ENCODE measurements at places on chromosomes 6 and 20.

DNA sequence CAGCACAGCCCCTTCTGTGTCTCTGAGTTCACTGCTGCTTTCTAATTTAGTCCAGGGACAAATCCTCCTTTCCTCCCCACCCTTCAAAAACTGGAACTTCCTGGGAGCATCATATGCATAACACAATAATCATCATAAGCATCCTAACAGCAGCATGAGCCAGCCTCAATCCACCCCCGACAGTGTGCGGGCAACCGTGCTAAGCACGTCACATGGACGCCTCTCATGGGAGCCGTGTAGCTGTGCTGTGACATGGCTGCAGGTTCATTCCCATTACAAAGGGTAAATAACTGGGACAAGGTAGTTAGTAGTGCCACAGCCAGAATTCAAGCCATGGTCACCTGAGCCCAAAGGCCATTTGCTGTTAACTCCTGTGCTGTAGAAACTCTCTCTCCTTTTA lies 24.5 kb upstream of the ULBP3 start:
- no peak for DNase-seq

- DNase-seq, result no peak
Measured at GRCh38 chr20:22052025-22052650, 346.7 kb downstream of the PAX1 start.

DNA sequence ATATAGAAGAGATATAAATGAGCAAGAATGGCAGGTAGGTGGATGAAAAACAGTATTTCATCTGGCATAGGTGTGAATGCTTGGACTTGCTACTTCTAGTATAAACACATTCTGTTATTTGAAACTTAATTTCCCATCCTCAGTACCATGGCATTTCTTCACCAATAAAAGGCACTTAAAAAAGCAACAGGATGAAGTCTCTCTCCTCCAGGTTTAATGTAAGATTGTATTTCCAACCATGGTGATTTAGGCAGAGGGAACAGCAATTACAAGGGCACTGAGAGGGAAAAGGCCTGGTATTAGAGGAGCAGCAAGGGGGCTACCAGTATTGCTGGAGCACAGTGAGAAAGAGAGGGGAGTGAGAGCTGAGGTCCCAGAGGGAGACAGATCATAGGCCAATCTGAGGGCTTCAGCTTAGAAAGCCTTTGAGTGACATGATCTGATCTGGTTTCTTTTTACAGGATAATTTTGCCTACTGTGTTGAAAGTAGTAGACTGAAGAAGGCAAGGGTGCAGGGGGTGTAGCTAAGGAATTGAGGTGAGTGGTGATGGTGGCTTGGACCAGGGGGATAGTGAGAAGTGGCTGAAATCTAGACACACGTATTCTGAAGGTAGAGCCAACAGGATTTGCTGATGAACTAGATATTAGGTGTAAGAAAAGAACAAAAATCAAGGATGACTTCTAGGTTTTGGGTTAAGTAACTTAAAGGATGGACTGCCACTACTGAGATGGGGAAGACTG lies 67.8 kb upstream of the SMIM29 start:
- DNase-seq, result no peak

DNA sequence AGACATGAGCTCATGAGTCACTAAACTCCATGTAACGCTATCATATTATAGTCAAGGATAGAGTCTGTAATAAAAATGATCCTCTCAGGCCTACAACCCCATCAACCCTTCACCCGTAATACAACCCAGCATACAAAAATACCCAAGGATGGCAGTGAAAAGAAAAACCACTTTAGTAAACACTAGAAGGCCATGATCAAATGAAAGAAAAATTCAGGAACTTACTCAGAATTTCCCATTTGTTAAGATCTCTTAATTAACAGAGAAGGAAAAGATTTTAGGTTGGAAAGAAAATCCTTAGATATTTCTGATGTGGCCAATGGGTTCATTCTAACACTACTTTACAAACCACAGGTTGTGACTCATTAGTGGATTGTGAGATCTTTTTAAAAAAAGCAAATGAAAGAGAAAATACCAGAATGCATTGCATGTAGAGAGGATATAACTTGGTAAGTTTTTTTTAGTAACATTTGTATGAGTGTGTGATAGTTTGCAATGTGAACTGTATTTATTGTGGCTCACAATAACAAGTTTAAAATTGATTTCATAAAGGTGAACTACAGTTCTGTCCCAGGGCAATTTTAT lies 8.0 kb upstream of the UBE2J1 start:
- peak; percentile 60 for DNase-seq

DNA sequence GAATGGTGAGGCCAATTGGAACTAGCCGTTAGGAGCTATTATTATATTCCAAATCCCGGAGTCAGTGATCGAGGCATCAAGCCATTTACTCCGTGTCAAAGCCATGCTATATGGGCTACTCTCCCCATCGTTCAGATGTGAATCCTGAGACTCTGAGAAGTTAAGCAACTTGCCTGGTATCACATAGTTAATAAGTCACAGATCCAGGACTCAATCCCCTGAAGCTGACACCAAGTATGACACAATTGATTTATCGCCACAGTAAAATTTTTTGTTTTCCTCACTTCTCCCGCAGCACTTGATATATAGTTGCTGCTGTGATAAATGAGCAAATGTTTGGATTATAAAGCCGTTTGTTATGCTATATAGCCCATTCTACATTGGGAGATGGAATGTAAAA lies 50.8 kb upstream of the TSHZ2 start:
- no peak for DNase-seq

- DNase-seq, result peak; percentile 58
Measured at GRCh38 chr20:23606652-23607049, 934 bp upstream of the CST9 start.

DNA sequence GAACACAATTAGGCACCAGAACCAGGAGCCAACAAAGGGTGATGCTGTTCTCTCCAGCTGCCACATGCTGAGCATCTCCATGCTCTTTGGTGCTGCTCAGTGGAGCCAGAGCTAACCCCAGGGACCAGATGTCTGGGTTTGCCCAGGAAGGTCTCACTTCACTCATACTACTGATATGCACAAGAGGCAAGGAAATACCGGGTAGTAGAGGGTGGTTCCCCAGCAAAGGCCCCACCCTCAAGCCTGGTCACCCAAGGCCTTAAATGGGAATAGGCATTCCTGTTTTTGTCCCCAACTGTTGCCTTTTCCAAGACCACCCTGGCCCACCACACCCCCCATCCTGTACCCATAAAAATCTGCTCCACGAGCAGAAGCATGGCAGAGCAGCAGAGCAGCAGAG lies 204.5 kb upstream of the TAB2 start:
- DNase-seq, result no peak

GRCh38 chr20:5001174-5002076 lies at the start of gene SLC23A2:
Gene SLC23A2 (minus strand): TSS chr20:5001510. CDS start chr20:4932562, 68,948 bp downstream.
- DNase-seq, result peak; percentile 26

DNA sequence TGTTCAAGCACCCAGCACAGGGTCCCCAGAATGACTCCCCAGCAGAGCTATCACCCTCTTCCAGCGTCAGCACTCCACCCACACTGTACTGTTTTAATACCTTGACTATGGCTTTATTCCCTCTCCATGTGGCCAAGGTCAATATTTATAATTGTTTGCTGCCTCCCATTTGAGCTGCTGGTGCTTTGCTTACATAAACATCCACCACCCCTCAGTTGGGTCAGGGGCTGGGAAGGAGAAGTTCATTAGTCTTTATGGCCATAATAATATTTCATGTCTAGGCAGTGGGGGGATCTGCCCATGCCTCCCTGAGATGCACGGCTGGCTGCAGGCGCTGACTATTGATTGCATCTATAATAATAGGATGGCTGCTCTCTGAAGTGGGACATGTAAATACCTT lies 41.8 kb upstream of the SAYSD1 start:
- no peak for DNase-seq

GRCh38 chr6:51992876-51993275 lies 94.5 kb downstream of the PKHD1 start:
- no peak for DNase-seq

- no peak for DNase-seq
Measured at GRCh38 chr20:48673507-48673906, 154.3 kb downstream of the PREX1 start.

DNA sequence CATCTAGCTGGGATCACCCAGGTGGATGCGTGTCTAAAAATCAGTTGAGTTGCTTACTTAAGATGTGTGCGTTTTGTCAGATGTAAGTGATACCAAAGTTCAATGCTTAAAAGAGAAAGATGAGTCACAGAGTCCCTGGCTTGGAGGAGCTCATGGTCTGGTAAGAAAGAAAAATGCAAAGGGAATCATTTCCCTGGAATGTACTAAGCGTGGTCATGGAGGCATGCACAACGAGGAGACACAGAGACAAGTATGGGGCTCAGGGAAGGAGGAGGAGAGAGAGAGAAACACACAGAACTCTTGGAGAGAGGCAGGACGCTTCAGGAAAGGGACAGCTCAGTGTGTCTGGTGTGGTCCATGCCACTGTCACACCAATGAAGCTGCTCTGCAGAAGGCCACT lies 186.9 kb upstream of the GMDS start:
- peak; percentile 95 for DNase-seq

DNA sequence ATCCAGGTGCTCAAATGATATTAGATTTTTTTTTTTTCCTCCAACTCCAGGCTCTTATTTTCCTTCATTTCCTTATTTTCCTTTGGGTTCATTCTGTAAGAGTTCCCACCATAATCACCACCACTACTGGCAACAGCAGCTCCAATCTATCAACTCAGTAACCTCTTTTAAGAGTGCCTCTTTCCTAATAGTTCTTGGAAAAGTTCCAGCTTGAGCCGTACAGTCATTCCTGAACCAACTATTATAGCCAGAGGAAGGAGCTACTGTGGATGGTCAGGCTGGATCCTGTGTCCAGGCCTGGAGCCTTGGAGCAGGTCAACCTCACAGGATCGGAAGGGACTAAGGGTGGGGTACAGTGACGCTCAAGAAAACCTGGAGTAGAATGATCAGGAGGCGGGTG lies 4.2 kb upstream of the ANGPT4 start:
- no peak for DNase-seq

GRCh38 chr6:129105035-129105434 lies 222.1 kb downstream of the LAMA2 start:
- DNase-seq, result peak; percentile 41

- peak; percentile 88 for DNase-seq
Measured at GRCh38 chr6:149335924-149336608, 18.6 kb downstream of the TAB2 start.

GRCh38 chr6:45609141-45609638 lies 231.5 kb upstream of the SUPT3H start:
- DNase-seq, result peak; percentile 96
